Stimulated activated CD8-positive, alpha-beta memory T cell treated with anti-CD3 and anti-CD28 coated beads, Interleukin-4, amount 100 ng/mL, for 48 hours (primary cell): ENCODE measurements at places on chromosomes 3 and 15.

DNA sequence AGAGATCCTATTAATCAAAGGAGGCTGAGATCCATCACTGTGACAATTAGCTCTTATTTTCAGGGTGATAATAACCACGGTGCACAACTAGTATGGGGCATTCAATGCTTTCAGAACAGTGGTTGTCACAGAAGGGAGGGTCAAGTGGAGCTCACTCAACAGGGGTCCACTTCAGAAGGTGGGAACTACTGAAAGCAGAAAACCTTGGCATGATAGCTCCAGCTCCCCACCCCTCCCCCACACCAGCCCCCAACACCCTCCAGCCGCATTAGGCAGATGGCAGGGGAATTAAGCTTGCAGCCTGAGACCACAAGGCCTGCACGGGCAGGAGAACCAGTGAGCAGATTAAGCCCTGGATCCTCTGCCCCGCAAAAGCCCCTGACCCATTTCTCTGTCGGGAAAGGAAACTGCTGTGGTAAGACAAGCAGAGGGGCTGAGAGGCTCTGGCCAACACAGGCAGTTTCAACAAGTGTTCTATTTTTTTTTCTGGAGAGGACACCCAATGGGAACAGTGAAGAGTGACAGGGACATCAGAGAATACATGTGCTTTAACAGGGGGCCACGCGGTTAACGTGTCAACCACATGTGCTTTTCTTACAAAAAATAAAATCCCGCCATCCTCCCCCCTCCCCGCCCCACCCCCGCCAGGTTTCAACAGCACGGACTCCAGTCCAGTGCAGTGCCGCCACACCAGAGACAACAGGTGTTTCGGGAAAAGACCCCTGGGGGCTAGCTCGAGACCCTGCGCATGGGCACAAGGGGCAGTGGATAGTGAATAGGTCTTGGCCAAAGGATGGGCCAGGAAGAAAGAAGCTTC, 997 bp downstream of the FYCO1 start:
- peak; percentile 65 for DNase-seq

GRCh38 chr3:48633256-48633655, 2.0 kb downstream of the SLC26A6 start:
- no peak for DNase-seq

DNA sequence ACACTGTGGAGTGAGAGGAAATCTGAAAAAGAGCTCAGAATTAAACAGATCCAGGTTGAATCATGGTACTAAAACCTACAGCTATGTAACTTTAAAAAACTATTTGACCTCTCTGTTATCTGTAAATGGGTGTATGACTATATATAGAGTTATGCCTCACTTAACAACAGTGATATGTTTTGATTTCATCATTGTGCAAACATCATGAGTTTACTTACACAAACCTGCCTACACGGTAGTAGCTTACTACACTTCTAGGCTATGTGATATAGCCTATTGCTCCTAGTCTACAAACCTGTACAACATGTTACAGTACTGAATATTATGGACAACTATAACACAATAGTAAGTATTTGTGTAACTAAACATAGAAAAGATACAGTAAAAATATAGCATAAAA, 191.6 kb upstream of the MEIS2 start:
- DNase-seq, result no peak

- no peak for DNase-seq
Measured at GRCh38 chr15:41630616-41631217, 29.5 kb upstream of the MGA start.

GRCh38 chr3:105401691-105402149, 35.0 kb downstream of the ALCAM start:
- no peak for DNase-seq

- peak; percentile 70 for DNase-seq
Measured at GRCh38 chr3:32238453-32239306, at the start of gene CMTM8. CMTM8 (plus strand) TSS chr3:32238680; CDS start chr3:32238973, 293 bp downstream.

DNA sequence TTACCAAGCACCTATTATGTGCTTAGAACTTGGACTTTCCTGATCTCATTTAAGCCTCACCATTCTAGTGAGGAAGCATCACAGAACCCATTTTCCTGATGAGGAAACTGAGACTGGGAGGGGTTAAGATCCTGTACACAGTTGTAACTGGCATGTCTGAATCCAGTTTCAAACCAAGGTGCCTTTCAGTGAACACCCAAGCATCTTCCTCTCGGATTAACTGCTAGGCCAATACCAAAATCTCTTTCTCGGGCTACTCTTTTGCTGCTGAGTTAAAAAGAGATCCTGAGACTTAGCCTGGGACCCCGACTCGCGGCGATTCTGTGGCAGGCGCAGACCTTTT, 578 bp upstream of the CEMIP start:
- no peak for DNase-seq

DNA sequence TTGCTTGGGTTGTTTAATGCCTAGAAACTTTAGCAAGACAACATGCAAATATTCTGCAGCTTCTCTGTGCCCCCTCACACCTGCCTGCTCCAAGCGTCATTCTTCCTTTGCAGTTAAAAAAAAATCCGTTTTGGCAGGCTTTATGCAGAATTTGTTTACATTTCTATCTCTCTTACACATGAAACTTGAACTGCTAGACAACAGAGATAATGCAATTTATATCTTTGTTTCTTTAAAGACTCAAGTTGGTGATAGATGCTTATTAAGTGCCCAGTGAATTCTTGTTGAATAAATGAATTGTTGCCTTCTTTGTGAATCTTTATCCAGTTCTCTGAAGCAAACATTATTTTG, 53.2 kb downstream of the CHST2 start:
- DNase-seq, result no peak

DNA sequence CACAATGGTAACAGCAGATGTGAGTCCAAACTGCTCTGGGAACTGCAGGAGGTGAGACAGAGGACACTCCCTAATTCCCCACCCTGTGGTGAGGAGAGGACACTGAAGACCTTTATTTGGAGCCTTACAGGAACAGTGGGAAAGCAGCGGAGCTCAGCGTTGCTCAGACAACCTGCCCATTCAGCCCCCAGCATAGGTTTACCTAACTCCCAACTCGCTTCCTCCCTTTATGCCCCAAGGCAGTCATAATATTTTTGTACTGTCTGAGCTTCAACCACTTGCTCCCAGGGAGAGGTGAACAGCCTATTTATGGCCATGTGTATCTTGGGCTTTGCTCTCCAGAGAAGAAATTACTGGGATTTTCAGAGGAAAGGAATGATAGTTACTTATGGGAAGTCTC, 34.1 kb downstream of the SHC4 start:
- DNase-seq, result no peak

GRCh38 chr3:187954873-187955586, 198.9 kb upstream of the LPP start:
- DNase-seq, result no peak

DNA sequence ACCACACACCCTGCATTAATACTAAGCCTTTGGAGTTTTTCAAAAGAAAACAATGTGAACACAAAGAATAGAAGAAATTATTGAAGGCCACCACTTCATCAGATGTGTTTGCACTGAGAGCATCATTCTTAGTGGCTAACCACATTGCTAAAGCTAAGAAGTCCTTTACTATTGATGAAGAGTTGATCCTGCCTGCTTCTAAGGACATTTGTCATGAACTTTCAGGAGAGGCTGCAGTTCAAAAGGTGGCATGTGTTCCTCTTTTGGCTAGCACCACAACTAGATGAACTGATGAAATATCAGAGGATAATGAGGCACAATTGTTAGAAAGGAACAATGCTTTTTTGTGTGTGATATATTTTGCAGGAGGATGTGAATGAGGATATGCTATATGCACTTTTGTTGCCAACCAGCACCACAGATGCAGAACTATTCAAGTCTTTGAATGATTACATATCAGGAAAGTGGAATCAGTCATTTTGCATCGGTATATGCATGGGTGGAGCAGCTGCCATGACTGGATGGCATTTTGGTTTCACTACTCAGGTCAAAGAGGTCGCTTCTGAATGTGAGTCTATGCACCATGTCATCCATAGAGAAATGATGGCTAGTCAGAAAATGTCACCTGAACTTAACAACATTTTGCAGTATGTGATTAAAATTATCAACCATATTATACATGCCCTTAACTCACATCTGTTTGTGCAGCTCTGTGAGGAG, 2.5 kb upstream of the EID1 start:
- DNase-seq, result no peak

GRCh38 chr3:79367066-79367465, 400.7 kb downstream of the ROBO1 start:
- DNase-seq, result no peak

DNA sequence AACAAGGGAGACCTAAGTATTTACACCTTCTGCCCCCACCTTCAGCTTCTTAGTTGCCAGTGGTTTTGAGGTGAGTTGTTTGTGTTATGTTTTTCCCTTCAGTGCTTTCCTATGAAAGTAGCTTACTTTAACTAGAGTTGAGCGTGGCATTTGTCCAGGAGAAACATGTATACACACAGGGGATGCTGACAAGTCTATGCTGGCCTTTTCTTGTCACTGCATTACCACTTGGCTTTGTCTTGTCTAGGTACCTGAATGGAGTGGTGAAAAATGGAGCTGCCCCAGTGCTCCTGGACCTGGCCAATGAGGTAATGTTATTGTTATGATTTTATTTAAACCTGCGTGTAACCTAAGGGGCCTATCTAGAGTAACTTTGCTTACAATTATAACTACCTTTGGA, 74.4 kb downstream of the CDIN1 start:
- no peak for DNase-seq

DNA sequence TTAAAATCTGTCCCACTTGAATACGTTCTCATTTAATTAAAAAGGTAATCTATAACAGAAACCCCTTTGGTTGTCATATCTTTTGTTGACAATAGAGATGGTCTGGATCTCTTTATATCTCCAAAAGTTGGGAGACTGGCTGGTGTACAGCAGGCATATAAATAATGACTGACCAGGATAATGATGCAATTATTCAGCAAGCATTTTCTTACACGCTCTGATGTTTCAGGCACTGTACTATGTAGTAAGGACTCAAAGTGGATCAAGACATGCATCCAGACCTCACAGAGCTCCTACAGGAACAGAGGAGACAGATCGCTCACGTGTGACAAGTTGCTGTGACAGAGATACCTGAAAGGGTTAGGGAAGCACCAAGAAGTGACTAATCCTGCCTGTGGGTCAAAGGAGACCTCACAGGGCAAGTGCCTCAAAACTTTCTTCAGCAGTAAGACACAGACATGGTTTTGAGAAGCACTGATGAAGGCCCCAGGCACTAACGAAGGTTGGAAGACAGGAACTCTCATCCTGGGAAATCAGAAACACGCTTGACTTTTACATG, 25.7 kb downstream of the VPS39 start:
- no peak for DNase-seq

DNA sequence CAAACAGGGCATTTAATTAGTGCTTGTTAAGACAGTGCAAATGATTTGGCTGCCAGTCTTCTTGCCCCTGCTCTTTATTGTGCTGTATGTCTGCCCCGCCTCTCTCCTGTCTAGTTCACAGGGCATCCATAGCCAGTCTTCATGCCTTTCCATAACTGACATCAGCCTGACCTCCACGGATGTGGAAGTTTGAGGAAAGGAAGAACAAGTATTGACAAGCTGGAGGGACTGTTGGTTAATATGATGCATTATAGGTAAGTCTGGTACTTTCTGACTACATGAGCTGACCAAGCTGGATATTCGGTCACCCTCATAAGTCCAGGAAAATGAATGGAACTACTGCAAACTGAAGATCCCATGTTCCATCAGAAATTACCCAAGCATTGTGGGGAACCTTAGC, 325.9 kb downstream of the TIGIT start:
- no peak for DNase-seq

DNA sequence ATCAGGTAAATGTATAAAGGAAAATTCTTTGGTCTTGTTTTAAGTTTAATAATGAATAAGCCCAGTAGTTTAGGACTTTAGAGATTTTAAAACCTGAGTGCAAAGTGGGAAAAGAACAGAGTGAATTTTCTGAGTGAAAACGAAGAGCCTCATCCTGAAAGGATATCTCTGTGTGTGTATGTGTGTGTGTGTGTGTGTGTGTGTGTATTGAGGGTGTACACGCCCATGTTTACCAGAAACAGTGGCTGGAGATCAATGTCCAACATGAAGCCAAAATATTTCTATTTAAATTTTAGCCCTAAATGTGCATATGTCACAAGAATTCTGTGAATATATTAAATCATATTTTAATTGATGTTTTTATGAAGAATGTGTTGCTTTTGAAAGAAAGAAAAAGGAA, 549.9 kb downstream of the CADM2 start:
- no peak for DNase-seq

DNA sequence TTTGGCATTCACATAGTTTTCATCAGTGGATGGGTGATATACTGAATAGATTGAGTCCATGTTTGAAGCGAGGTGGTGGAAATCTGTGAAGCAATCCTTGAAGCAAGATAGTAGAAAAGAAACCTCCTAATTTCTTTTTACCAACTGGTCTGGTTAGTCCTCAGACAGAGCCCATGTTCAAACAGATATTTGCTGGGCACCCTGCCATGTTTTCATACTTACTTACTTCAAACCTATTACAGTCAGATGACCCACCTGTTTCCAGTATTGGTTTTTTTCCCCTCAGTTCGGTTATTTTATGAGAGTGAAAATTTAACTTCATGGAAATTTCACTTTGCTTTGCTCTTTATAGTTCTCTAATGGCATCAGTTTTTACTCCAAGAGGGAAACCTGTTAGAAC, 23.7 kb downstream of the EXOSC7 start:
- DNase-seq, result no peak

- DNase-seq, result no peak
Measured at GRCh38 chr3:43400167-43400566, 113.8 kb downstream of the SNRK start.

DNA sequence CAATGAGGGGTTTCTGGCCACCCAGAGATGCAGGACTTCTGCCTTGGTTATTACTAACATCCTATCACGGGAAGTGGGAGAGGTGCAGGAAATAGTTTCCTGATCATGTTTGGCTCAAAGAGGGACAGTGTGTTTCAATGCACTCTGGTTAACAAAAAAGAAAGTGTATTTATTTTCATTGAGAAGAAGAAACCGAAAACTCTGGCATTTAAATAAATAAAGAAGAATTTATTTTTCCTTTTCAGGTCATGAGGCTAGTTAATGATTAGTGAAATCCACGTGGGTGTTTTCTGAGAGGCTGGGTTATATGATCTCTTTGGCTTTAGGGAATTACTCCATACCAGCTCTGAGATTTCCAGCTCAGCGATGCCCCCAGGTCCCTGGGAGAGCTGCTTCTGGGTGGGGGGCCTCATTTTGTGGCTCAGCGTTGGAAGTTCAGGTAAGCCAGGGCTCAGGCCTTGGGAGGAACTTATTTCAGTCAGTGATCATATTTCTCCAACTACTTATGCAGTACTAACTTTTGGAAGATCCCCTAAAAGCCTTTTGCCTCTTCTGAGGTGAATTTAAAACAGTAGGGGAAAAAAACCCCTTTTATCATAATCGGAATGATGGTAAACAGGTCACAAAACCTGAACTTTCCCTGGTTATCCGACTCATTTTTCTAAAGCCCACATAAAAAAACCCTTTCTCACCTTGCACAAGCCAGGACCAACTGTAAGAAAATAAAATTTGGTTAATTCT, at the start of gene PLA1A:
TSS of gene PLA1A (plus strand) at position 338 of the 741 bp plus-strand sequence. CDS start at position 367, 29 bp downstream.
- no peak for DNase-seq

GRCh38 chr3:124850633-124851032, 36.5 kb downstream of the ITGB5 start:
- no peak for DNase-seq
